ENCODE measurements at places on chromosomes 5 and 9.

- DNase-seq: no peak
Observed at GRCh38 chr9:78089111-78089510, 57.5 kb upstream of the GNAQ start.

GRCh38 chr9:93591301-93592007 is 15.1 kb downstream of the PHF2 start:
- no peak for DNase-seq

DNA sequence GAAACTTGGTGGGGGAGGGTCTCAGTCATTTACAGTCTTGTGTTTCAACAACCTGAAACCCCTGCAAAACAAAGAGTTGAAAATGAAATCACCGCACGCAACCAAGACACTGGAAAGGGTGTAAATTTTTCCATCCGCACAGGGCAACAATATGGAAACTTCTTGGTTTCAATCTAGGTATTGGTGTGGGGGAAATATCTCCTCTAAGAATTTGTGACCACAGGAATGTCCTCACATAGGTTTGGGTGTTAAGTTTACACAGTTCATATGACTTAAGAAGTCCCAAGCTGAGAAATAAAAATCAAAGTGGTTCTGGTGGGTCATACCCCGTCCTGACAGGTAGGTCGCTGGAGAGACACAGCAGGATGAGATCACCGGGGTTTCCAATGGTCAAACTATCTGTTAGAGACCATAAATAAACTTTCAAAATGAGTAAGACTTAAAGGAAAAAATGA is 51.9 kb upstream of the PIP5K1B start:
- no peak for DNase-seq

- DNase-seq: no peak
Observed at GRCh38 chr5:134553821-134554267, 28.4 kb downstream of the JADE2 start.

DNA sequence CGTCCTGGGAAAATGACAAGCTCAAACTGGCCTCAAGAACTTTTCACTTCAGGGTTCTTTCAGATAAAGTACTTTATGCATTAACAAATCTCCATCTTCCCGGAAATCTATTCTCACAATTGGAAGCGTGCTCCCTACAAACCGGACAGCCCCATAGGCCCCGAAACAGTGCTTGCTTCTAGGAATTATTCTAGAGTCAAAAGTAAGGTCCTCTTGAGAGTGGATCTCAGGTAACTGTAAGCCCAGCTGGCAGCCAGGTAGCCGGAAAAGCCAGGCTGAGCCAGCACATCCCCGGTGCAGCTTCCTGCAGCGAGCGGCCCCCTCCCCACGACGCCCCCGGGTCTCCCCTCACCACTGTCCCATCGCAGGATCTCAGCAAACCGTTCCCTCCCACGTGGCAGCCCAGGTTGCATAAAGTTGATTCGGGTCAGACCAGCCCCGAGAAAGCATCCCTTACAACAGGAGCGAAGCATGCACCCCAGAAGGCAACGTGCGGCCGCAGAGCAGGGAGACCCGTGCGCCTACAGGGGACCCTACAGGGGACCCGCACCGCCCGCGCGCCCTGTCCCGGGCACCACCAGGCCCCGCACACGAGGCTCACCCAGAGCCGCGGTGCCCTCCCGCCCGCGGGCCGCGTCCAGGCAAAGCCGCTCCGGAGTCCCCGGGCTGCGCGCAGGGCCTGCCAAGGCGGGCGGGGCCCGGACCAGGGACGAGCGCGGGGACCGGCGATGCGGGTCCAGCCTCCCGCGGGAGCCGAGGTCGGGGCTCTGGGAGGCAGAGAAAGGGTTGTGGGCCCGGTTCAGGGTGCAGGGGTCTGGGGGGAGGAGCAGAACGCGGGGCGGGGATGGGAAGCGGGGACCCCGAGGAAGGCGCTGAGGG is 920 bp downstream of the LPCAT1 start:
- DNase-seq: no peak

DNA sequence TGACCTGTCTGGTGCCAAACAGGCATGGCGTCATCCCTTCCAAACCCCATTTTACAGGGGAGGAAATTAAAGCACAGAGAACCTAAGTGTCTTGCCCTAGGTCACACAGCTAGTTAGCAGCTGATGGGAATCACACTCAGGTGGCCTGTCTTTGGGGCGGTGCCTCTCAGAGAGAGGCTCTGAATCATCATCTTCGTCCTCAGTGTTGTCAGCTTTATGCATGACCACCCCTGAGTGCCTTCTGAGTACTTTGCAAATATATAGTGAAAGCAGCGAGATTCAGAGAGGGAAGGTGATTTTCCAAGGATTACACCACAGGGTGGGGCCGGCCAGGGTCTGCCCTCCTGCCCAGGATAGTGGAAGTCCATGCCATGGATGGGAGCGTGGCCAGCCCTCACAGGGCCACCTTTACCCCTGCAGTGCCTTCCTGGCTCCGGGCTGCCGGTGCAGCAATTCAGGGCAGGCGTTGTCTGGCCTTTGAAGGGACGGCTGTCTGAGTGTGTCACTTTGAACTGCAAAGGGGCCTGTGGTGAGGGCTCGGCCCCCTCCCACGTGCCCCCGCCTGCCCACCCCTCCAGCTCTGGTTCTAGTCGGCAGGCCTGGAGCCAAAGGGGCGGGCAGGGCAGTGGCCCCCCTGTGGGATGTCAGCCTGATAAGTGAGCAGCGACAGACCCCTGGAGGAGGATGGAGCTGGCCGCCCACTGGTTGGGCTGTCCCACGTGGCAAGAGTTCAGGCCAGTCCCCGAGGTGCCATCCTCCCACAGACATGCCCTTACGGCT is 16.9 kb downstream of the LMX1B start:
- DNase-seq: no peak

GRCh38 chr9:123608104-123608503 is 252.1 kb downstream of the CRB2 start:
- no peak for DNase-seq

DNA sequence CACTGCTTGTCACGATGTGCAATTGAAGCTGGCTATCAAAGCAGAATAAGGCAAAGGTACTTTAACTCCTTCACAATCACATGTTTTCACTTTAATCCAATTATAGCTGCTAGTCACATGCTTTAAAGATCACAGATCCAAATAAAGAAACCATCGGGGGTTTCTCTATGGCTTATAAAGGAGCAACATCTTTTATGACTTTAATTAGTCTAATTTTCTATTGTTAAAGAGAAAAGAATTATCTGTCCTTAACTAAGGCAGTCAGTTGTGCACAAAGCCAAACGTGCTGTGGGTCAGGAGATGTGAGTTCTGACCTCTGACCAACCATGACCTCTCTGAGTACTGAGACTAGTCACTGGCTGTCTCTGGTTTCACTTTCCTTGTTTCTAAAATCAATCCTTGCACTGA is 561.1 kb downstream of the RAB3C start:
- no peak for DNase-seq

GRCh38 chr9:117444501-117444900 is 29.6 kb upstream of the ASTN2 start:
- DNase-seq: no peak

DNA sequence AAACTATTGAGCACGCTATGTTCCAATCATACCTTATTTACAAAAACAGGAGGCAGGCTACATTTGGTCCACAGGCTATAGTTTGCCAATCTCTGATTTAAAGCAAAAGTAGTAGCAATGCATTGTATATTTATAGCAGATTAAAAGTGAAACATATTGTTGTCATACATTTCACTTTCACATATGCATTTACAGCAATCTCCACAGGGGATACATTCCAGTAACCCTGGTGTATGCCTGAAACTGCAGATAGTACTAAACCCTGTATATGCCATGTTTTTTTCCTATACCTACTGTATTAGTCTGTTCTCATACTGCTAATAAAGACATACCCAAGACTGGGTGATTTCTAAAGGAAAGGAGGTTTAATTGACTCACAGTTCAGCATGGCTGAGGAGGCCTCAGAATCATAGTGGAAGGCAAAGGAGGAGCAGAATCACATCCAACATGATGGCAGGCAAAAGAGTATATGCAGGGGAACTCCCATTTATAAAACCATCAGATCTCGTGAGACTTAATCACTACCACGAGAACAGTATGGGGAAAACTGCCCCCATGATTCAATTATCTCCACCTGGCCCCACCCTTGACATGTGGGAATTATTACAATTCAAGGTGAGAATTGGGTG is 5.9 kb upstream of the CSF1R start:
- DNase-seq: no peak

DNA sequence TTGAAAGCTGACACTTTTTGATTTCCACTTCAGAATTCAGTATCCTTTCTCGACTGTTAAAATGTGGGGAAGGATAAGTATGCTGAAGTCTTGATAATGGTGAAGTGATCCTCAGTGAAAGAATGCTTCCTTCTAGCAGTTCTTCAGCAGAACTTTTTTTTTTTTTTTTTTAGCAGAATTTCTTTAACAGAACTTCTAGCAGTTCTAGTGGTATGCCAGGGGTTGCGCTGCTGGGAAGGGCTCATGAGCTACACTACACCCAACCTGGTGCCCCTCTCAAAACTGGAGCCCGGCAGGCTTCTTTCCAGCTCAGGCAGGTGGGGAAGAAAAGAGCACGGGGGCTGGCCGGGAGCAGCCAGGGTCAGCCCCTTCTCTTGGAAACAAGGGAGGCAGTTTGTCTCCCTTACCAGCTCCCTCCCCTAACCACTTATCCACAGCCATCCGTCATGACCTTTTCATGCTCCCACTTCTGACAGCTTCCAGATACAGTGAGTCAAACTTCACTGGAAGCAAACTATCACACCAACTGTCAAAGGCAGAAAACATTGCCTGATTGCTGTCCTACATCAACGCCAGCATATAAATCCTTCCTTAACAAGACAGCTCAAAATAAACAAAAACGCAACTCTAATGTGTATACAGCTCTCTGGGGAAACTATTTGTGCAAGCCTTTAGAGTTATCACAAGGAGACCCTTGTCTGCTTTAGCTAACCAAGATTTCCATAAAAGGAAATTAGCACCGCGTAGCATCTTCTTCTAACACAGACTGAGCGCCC is 211.5 kb downstream of the GAPVD1 start:
- peak; percentile 39 for DNase-seq

GRCh38 chr5:179223528-179223927 is 121.7 kb downstream of the ADAMTS2 start:
- no peak for DNase-seq

DNA sequence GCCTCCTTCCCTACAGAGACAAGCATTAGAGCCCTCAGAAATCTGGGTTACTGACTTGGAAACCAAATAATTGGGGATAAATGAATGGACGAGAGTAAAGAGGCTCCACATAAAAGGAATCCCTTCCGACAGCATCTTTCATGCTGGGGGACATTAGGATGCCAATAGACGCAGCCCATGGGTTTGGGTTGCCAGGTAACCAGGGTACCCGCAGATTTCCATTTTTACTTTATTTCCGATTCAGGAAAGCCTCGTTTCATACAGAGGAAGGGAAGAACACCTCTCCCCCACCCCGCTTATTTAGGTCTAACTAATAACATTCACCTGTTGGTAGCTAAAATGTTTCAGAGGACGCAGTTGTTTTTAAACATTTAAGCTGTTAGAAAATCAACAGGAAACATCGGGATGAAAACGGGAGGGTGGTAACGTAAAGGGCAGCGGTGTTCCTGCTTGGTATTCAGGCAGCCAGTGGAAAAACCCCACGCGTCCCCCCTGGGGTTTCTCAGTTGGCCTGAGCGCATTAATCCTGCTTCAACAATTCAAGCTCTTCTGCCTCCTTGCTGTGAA is 179.5 kb downstream of the YTHDC2 start:
- DNase-seq: no peak
